ENCODE measurements at places on chromosomes 5 and 9.
A peak's percentile ranks its signal among the peaks of the same experiment; 100 is the strongest.

GRCh38 chr9:78132701-78133058, 101.1 kb upstream of the GNAQ start:
- DNase-seq: no peak

DNA sequence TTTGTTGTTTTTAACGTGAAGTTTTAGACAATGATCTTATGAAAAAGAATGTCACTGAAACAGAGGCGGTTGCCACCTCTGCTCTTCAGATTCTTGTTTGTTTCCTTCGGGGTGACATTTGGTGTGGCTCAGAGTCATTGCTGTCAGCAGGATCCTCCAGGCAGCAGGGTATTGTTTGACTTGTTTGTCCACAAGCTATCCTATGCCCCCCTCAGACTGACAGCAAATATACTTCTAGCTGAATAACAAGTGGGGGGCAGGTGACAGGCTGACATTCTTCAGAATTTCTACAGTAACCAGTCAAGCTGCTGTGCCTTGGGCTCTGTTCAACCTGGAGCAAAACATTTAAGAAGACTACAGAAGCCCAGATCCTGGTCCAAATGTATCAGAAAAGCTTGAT, 383.3 kb downstream of the YTHDC2 start:
- no peak for DNase-seq

DNA sequence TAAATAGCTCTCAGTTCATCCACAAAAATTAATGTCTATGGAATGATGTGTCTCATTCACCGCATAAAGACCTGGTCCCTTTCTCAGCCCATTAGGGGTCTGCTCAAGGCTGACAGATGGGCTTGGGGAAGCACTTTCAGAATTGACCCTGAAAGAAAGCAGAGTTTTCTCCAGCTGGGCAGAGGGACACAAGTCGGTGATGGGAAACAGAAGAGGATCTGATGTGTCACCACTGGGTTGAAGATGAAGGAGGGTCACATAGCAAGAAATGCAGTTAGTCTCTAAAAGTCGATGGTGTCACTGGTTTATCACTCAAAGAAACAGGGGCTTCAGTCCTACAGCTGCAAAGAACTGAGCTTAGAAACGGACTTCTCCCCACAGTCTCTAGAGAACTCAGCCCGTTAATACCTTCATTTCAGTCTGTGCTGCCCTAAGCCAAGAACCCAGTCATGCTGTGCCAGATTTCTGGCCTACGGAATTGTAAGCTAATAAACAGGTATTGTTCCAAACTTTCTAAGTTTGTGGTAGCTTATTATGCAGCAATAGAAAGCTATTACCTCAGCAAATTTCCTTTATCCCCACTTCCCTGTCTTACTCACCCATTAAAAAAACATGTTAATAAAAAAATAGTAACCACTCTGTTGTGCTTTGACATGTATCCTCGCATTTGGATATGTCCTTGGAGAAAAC, 64.6 kb downstream of the ADAMTS12 start:
- no peak for DNase-seq

DNA sequence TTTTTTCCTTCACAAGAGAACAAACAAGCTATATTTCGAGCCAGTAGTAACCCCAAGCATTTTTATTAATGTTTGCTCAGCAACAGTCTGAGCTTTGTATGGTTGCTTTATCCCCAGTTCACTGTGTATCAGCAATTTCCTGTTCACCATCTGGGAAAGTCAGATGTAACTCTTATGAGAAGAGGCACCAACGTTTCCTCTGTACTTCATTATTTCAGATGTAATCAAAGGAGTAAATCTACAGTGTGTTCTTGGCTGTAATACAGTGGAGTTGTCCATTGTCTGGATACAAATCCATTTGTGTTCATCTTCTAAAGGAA, 340.2 kb downstream of the ARRDC3 start:
- DNase-seq: no peak

- DNase-seq: peak; percentile 32
Observed at GRCh38 chr9:99140685-99141314, 35.9 kb downstream of the TGFBR1 start.

GRCh38 chr5:89071101-89071940, 188.3 kb upstream of the MEF2C start:
- DNase-seq: peak; percentile 16

- no peak for DNase-seq
Observed at GRCh38 chr5:175742290-175742994, 84.6 kb downstream of the HRH2 start.

- peak; percentile 61 for DNase-seq
Observed at GRCh38 chr5:33649549-33650482, 209.1 kb downstream of the TARS1 start.

DNA sequence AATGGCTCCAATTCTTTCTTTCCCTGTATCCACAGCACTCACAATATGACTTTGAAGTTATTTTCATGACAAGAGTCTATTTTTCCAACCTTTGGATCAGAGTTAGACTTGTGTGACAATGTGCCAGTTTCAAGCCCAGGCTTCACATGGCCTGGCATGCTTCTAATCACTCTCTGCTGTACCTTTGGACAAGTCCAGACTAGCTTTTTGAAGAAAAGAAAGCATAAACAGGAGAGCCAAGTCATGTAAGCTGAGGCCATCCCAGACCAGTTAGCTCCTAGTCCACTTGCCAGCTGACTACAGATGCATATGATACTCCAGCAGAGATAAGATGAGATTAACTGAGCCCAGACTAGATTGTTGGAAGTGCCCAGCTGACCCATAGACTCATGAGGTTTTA, 513.6 kb upstream of the C9orf72 start:
- DNase-seq: no peak

GRCh38 chr5:161002571-161003074, 150.6 kb upstream of the ATP10B start:
- no peak for DNase-seq

- DNase-seq: no peak
Observed at GRCh38 chr9:4020038-4020754, 279.7 kb downstream of the GLIS3 start.

GRCh38 chr5:122967625-122968024, 68.9 kb downstream of the PPIC start:
- no peak for DNase-seq

DNA sequence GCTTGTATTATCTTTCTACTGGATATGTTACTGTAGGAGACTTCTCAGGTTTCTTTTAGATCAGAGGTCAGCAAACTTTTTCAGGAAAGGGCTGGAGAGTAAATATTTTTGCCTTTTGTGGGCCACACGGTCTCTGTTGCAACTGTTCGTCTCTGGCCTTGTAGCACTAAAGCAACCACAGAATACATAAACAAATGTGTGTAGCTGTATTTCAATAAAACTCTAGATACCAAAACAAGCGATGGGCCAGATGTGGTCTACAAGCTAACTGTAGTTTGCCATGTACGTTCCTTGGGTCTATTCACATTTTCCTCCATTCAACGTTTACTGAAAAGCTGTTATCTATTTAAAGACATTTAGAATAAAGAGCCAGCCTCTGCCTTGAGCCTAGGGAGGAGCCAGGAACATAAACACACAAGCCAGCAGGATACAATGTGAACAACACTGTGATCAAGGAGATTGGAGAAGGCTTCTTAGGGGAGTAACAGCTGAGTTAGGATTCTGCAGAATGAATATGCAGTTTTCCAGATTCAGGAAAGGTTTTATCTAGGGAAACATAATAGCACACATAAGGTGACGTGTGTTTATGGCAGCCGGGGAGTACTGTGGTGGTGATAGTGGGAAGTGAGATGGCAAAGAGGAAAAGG, 33.0 kb upstream of the HOMER1 start:
- no peak for DNase-seq

- no peak for DNase-seq
Observed at GRCh38 chr5:122130152-122130551, 806 bp downstream of the ZNF474 start.

DNA sequence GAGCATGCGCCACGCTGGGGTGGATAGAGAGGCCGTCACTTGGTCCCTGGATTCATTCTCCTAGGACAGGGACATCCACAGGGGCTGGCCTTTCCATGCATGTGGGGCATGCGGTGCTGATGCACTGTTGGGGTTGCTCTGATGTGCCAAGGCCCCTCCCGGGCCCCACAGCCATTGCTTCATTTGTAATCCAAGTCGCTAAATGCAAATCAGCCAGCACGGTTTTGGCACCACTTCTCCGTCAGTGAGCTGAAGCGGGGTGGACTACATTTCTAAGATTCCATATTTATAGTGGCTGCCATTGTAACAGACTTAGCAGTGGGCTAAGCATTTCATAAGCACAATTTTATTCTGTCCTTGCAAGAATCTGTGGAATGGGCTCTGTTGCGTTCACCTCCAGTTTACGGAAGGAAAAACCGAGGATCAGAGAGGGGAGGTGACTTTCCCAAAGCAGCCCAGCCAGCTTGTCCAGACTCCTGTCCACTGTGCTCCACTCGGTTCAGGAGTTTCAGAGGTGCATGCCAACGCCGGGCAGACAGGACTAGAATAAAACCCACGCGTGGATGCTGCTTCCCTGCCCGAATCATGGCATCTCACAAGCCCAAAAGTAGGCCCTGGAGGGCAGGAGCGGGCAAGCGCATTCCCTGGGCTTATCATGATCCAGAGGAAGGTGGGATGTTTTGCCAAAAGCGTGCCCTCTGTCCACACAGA, 102.6 kb upstream of the COL5A1 start:
- no peak for DNase-seq

- no peak for DNase-seq
Observed at GRCh38 chr5:91049800-91050199, 333.3 kb downstream of the ARRDC3 start.

DNA sequence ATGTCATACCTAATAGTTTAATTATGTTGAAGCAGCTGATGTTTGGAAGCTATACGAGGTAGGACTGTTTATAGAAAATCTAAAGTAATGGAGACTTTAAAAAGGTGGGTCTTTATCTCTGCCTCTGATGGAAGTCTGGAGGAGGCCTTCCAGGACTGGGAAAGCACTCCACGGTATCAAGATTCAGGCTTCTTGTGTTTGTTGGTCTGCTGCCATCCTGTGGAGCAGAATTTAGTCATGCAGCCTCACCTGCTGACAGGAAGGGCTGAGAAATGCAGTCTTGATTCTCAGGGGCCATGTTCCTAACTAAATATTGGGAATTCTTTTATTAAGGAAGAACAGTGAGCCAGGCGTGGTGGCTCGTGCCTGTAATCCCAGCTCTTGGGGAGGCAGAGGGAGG, 15.9 kb downstream of the SPDL1 start:
- DNase-seq: no peak

GRCh38 chr9:135787776-135788575, 86.0 kb downstream of the KCNT1 start:
- DNase-seq: no peak

DNA sequence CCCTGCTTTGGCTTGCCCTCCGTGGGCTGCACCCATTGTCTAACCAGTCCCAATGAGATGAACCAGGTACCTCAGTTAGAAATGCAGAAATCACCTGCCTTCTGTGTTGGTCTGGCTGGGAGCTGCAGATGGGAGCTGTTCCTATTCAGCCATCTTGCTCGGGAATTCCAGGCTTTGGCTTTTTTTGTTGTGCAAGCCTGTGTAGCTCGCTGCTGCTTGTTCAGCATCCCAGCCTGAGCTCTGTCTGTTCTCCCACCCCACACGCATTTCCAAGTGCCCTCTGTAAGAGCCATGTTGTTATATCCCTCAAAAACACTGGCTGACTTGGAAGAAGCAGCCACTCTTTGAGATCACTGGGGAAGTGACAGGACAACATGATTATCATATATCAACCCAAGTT, 101.6 kb upstream of the DPYSL3 start:
- no peak for DNase-seq

DNA sequence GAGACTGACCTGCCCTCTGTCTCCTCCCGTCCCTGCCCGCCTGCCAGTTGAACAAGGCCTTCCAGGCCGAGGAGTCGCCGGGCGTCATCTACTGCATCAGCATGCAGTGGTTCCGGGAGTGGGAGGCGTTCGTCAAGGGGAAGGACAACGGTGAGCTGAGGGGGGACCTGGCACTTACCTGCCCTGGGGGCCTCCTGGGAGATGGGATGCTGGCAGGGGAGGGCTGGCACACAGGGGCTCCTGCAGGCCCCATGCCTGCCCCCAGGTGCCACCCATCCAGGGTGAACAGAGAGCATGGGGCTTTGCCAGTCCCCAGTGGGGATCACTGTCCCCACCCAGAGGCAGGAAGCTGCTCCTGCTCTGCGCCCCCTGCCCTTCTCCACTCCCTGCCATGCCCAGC, 43.0 kb downstream of the USP20 start:
- no peak for DNase-seq

DNA sequence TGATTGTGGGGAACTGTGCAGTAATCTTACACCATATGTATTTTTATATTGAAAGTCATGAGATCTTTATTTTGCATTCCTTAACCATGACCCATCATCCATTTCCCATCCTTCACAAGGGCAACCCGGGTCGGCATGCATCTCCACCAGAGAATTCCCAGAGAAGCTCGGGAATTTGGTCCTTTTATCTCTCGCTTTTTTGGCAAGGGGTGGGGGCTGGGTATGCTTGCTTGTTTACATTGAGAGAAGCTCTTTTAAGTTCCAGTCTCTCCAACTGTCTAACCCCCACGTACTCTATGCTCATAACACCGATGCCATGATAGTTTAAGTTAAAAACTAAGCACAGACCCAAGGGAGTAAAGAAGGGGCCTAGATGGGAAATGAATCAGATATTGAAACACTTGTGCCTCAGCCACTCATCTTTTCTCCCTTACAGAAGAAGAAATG, 109.9 kb upstream of the NFIB start:
- DNase-seq: no peak

DNA sequence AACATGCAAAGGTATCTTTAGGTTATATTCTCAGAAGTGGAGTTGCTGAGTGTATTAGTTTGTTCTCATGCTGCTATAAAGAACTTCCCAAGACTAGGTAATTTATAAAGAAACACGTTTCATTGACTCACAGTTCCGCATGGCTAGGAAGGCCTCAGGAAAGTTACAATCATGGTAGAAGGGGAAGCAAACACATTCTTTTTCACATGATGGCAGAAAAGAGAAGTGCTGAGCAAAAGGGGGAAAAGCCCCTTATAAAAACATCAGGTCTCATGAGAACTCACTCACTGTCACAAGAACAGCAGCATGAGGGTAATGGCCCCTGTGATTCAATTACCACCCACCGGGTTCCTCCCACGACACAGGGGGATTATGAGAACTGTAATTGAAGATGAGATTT, 163.6 kb upstream of the PRLR start:
- DNase-seq: no peak

- DNase-seq: no peak
Observed at GRCh38 chr9:105854026-105854782, 159.9 kb downstream of the TMEM38B start.

- DNase-seq: no peak
Observed at GRCh38 chr5:130605234-130605633, 559.8 kb downstream of the HINT1 start.

Measured in HAP-1 (cell line).